NCI-H1105 (cell line): ENCODE measurements at places on chromosomes 11 and 22.

DNA sequence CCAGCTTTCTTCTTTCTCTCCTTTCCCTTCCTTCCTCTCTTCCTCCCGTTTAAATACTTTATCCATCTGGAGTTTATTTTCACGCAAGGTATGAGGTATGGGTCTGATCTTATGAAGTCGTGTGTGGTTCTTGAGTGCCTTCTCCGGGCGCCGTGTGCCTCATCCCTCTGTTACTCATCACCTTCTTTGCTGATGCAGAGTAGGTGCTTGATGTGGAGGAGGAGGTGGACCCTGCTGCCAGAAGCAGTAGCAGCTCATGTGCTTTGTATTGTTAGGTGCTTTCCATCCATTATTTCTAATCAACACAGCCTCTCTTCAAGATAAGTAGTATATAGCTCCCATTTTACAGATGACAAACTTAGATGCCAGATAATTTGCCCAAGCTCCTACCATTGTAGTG is 47.0 kb downstream of the TNRC6B start:
- no peak for DNase-seq

DNA sequence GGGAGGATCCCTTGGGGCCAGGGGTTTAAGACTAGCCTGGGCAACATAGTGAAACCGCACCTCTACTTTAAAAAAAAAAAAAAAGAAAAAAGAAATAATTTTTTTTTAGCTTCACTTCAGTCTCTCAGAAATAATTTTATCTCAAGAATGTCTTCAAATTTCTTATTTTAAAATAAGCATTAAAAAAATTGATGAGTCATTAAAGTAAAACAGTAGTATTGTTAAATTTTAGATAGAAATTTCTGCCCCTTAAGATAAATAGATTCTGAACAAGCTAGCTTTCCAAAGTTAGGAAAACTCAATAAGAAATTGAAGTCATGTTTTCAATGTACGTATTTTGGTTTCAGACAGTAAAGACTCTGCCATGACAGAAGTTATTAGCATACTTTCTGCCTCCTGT is 7.7 kb upstream of the PACS1 start:
- no peak for DNase-seq

GRCh38 chr11:61700212-61700611 is 20.0 kb downstream of the DAGLA start:
- DNase-seq, result no peak

DNA sequence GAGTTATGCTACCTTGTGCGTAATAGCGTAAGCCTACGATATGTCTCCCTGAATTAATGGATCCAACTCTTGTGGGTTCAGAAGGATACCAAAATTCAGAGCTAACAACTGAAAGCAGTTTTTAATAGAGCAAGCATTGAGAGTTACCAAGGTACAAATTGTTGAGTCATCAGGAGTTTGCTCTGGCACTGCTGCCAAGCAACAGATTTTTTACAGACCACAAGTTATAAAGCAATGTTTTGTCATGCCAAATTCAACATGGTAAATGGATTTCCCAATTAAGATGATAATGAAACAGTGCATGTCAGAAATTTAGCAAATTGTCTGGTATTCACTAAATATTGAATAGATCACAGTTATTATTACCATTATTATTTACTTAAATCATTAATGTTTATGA is 295.6 kb downstream of the NELL1 start:
- no peak for DNase-seq

DNA sequence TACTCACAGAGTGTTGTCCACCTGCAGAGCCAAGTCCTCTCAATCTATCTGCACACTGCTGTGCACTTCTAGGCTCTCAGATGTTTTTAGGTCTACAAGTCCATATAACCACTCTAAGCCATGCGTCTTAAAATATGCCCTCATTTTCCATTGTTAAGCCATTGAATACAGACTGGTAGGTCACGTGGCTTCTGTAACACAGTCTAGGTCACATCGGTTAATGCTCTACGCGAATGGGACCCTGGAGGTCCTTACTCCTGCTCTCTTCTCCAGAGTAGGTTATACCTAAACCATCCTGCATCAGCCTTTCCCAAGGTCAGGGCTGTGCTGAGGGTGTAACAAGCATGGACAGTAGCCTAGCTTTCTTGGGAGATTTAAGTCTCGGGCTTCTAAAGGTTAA is 819 bp downstream of the JAML start:
- DNase-seq, result no peak

DNA sequence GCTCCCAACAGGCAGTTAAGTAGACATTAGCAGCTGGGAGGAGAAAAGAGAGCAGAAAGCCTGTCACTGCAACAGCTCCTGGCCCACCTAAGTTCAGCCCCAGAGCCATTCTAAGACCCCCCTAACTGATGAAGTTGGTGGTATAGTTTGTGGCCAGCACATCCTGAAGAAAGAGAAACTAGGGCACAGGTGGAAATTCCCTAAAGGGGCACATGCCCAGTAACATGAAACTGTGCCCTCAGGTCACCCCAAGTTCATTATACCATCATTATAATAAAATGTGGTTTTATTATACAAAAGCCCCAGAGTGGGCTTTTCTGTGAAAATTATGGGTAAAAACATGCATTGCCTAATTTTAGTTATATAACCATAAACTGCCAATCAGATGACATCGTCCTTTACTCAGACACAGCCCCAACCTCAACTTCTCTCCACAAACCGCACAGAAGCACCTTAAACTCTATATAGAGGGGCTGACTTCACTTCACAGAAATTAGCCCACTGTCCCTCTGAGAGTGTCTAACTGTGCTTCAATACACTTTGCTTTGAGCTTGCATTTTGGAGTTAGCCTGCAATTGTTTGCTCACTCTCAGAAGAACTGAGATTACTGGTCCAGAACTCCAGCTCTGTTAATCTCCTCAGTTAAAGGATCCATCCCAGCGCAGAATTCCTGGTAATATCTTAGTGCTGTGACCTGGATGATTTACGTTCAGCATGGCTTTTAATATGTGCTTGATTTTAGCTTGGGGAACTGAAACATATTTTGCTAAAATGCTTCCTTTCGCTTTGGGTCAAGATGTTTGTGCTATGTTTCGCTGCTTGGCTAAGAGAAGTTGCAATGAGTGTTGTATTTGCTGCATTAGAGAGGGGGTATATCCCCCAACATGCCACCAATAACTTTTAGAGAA is 1.8 kb upstream of the APOL3 start:
- DNase-seq, result no peak

- no peak for DNase-seq
Observed at GRCh38 chr11:128464878-128465450, 122.4 kb downstream of the ETS1 start.

GRCh38 chr11:19209617-19210370 is 8.0 kb upstream of the CSRP3 start:
- DNase-seq, result no peak

DNA sequence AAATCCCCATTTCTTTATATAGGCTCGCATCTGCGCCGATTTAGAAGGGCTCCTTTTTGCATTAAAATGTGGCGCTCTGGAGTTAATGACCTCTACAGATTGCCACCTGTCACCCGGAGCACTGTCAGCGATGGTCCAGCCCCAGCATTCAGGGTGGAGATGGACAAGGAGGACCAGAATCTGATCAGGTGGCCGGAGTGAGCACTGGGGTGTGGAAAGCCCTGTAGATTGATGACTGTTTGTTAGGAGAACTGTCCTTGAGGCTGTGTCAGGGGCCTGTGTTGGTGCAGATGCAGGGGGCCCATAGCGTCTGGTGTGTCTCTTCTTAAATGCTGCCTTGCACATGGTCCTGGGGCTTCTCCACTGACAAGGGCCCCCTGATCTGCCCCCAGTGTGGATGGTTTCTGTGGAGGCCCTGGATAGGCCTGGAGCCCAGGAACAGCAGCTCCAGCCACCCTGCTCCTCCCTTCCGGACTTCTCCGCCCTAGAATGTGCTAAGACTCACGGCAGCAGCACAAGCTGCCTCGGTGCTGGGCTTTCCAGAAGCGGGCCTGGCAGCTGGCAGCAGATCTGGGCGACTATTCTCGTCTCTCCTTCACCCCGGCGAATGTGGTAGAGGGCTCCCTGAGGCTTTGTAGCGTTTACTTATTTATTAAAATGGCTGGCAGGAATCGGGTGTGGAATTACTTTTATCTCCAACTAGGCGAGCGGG is 1333.3 kb downstream of the BRD1 start:
- no peak for DNase-seq

- DNase-seq, result no peak
Observed at GRCh38 chr22:28019360-28019759, 100.3 kb upstream of the PITPNB start.

DNA sequence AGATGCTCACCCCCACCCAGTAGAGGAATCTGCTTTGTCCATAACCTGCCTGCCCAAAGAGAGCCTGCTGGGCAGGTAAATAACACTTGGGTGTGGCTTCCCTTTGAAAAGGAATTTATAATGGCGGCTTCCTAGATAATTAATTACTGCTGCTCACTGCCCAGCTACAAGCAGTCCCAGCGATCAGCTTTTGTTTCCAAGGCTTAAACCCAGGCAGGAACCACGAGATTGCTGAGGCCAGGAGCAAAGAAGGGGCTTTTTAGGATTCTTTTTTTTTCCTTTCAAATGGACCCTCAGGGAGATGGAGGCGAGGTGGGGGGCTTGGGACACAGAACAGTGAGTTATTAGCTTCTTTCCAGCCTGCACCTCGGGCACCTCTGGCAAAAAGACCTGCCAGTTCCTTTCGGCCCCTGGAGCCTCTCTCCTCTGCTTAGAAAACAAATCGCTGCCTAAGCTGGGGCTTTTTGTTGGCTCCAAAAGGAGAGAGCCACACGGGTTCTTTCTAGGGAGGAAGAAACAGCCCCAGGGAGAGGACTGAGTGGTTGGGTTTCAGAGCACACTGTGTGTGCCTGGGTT is 107.2 kb downstream of the TSPAN18 start:
- no peak for DNase-seq

GRCh38 chr11:5088556-5088955 is 19.2 kb downstream of the OR52E1 start:
- no peak for DNase-seq

GRCh38 chr11:69448471-69449284 is 32.8 kb upstream of the LINC01488 start:
- DNase-seq, result no peak

DNA sequence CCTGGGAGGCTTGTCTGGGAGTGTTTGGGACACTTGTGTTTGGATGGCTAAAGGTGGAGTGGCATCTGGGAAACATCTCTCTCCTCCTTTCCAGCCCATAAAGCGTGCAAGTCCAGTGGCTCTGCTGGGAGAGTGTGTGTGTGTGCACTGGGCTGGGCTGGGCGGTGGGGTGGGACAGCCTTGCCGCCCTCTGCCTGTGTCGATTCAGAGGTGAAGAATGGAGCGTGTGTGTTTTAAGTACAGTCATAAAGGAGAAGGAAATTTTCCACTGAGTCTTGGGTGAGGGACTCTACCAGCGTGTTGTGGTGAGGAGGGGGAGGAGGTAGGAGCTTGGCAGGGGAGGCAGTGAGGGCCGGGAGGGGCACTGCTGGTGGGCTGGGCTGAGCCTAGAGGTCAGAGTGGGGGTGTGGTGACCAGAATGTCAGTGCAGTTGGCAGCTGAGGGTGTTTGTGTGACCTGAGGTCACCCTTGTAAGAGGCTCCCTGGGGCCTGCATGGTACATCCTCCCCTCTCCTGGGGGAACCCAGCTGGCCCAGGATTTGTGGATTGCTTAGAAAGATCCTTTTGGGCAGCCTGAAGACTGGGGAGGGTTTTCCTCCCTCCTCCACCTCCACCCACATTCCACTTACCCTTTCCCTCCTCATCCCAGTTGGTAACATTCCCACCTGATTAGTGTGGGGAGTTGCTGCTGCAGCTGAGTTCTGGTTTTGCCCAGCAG is 1.7 kb downstream of the TIMP3 start:
- DNase-seq, result no peak

DNA sequence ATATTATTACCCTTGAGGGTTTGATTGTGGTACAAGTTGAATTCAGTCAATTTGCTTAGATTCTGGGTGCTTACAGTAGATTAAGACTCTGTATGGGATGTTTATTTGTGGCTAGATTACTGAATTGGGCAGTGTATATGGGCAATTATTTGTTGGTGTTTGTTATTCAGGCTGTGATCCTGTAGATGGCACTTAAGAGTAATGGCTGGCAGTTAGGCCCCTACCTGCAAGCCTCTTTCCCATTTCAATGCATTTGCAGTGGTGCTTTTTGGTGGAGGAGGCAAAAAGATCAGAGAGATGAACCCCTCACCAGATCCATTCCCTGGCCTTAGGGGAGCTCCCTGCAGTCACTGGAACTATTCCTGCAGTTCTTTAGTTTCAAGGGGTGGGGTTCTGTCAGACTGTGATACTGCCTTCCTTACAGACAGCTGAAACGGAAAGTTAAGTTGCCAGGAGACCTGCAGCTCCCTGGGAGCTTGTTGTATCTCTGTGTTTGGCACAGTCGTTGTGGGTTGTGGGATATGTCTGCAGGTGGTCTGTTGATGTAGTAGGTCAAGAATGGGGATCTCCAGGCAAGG is 199.5 kb downstream of the AASDHPPT start:
- no peak for DNase-seq

- no peak for DNase-seq
Observed at GRCh38 chr22:21641417-21641788, 699 bp upstream of the SDF2L1 start.

- DNase-seq, result no peak
Observed at GRCh38 chr11:77519847-77520246, 46.0 kb upstream of the PAK1 start.

- DNase-seq, result no peak
Observed at GRCh38 chr11:130644187-130644586, 195.7 kb downstream of the ADAMTS15 start.

DNA sequence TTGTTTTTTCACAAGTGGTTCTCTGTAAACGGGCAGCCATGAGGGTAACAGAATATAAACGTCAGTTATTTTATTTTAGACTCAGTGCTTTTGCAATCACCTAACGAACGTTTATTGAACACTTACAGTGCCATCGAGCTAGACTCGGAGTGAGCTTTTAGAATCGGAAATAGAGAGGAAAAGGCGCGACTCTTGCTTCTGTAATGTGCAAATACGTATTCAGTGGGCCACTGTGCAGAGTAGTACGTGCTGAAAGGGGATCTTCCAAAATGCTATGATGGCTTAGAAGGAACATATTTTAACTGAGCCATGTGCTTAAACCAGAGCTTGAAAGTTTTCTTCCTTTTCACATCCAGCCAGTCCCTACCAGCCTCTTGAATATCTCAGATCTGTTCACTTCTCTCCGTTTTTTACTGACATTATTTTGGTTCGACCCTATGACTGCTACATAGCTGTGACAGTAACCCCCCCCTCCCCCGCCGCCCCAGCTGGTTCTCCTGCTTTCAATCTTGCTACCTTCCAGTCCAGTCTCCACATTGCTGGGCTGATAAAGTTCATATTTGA is 468 bp downstream of the DDIAS start:
- DNase-seq, result no peak
